ENCODE measurements at places on chromosomes 3 and 15.

GRCh38 chr15:67461735-67462134 is 59.2 kb upstream of the C15orf61 start:
- DNase-seq = no peak

- DNase-seq = no peak
Observed at GRCh38 chr15:65996901-65997300, 127.6 kb downstream of the RAB11A start.

DNA sequence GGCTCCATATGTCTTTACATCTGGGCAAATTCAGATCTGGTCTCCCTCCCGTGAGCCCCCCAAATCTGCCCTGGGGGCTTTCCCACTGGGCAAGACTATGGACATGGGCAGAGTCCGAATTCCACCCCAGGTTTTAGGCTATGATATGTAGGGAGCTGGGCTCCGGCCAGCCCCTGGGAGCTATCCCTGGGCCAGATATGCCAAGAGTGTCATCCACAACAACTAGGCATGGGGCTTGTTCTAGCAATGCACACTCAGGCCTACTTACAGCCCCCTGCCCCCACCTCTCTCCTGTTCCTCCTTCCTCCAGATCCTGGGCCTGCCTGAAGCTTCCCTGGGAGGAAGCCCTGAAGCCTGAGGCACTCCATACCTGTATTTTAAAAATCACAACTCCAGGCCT is 622 bp downstream of the XIRP1 start:
- DNase-seq = no peak

DNA sequence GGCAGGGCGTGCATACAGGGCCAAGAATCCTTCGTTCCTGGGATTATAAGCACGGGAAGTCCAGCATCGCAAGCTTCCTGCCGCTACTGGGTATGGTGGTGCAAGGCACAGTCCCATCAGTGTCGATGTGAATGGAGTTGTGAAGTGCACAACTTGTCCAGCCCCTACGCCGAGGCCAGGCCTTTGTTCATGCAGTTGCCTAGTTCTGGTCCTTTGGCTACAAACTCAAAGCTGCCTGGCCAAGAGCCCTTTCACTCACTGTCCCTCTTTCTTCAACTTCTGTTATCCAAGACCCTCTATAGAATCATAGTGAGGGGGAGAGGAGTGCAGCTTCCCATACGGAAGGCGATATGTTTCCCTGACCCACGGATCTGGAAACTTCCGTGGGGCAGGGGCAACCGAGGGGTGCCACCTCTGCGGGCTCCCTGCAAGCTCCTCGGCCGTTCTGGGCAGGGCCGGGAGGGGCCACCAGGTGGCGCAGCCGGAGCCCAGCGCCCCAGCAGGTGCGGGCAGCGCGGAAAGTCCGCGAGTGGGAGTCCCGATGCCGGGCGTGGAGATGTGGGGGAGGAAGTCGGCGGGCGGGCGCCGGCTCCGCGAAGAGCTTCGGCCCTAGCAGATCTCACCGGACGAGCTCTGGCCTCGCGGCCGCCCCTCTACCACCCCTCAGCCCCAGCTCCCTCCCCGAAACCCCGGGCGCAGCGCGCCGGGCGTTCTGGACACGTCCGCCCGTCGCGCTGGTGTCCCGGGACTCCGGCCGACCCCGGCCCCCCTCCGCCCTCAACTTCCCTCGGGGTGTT is 693 bp downstream of the RASGRP1 start:
- DNase-seq = no peak

- no peak for DNase-seq
Observed at GRCh38 chr15:69979262-69979661, 118.5 kb downstream of the TLE3 start.
